ENCODE measurements at places on chromosomes 4 and X. TPM values are rescaled to one million over a fixed set of nuclear protein-coding genes. Genes with fewer than 3 reads are reported as not detected.

DNA sequence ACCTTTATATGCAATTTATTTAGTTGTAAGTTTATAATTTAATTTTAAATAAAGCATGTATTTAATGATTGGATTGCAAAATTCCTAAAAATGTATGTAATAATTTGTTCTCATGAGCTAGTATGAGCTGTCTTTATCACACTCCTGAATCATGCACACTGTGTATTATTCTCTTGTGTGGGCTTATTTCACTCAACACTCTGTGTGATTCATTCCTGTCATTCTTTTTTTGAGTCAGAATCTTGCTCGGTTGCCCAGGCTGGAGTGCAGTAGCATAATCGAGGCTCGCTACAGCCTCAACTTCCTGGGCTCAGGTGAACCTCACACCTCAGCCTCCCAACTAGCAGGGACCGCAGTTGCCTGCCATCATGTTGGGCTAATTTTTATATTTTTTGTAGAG lies 123.1 kb upstream of the SLC34A2 start:
- no peak overlapping the region for H3K4me3 ChIP-seq
- DNase-seq = no peak
- H3K36me3 ChIP-seq = no peaks in the 10 kb centered on the region
- no peak overlapping the region for H3K27ac ChIP-seq
- H3K27me3 ChIP-seq = no peaks in the 10 kb centered on the region

DNA sequence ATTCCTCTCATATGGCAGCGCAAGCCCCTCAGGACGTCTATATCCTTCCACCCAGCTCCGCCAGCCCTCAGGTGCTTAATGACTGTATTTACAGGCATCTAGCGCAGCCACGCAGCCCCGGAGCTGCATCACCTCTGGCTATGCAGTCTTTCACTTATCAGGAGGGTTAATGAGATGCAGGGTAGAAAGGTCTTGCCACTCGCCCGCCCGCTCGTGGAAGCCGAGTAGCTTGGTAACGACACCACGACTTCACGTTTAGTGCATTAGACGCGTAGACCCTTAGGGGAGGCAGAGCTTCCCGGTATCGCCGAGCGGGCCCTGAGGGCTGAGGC lies 1.5 kb upstream of the SLC16A2 start:
- no peaks in the 10 kb centered on the region for H3K36me3 ChIP-seq
- H3K27me3 ChIP-seq = peaks cover 15% of the 10 kb centered on the region
- peak overlapping the region; percentile 54 for H3K4me3 ChIP-seq
- peak; percentile 8 for DNase-seq

GLRB gene
- not detected for total RNA-seq

F8 gene
- 0.67 TPM for total RNA-seq

DNA sequence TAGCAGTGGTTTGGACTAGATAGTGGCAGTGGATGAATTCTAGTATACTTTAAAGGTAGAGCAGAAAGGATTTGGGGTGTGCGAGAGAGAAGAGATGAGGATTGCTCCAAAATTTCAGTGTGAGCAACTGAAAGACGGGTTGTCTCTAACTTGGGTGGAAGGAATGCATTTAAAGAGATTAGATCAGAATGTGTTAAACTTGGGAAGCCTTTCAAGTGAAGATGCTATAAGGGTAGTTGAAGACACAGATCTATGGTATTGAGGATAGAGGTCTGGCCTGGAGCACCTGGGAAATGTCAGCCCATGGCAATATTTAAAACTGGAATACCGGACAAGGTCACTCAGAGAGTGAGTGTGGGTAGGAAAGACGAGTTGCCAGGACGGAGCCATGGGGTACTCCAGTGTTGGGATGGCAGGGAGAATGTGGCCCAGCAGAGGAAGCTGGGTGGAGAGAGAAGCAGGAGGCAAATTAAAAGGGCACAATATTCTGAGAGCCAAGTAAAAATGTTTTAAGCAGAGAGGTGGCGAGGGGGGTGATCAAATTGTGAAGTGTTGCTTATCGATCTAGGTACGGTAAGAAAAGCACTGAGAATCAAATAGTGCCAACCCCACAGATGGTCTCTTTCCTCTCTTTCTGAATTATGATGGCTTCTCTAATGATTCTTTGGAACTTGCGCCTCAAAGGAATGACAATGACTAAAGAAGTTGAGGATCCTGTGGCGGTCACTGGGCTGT lies 50.5 kb downstream of the ENOPH1 start:
- no peaks in the 10 kb centered on the region for H3K4me1 ChIP-seq
- H3K36me3 ChIP-seq = no peaks in the 10 kb centered on the region
- H3K4me3 ChIP-seq = no peak overlapping the region
- H3K27ac ChIP-seq = no peak overlapping the region
- H3K27me3 ChIP-seq = no peaks in the 10 kb centered on the region

- no peaks in the 10 kb centered on the region for H3K4me1 ChIP-seq
- H3K27me3 ChIP-seq = no peaks in the 10 kb centered on the region
- no peak for DNase-seq
- no peak overlapping the region for H3K27ac ChIP-seq
- H3K36me3 ChIP-seq = no peaks in the 10 kb centered on the region
Measured at GRCh38 chr4:73311428-73311827, 52.8 kb upstream of the ANKRD17 start.

GRCh38 chr4:110994781-110995180 lies 371.9 kb upstream of the PITX2 start:
- no peaks in the 10 kb centered on the region for H3K27me3 ChIP-seq
- no peak overlapping the region for H3K4me3 ChIP-seq
- DNase-seq = no peak
- H3K27ac ChIP-seq = no peak overlapping the region
- H3K36me3 ChIP-seq = no peaks in the 10 kb centered on the region
- no peaks in the 10 kb centered on the region for H3K4me1 ChIP-seq

GRCh38 chr4:17157304-17157703 lies 258.9 kb upstream of the LDB2 start:
- H3K4me1 ChIP-seq = no peaks in the 10 kb centered on the region
- no peak for DNase-seq
- no peaks in the 10 kb centered on the region for H3K27me3 ChIP-seq
- H3K27ac ChIP-seq = no peak overlapping the region
- H3K4me3 ChIP-seq = no peak overlapping the region

DNA sequence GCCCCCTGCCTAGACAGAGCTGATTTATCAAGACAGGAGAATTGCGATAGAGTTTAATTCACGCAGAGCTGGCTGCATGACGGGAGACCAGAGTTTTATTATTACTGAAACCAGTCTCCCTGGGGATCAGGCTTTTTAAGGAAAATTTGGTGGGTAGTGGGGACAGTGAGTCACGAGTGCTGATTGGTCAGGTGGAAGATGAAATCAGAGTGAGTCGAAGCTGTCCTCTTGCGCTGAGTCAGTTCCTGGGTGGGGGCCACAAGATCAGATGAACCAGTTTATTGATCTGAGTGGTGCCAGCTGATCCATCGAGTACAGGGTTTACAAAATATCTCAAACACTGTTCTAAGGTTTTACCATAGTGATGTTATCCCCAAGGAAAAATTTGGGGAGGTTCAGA lies 36.6 kb downstream of the MYOZ2 start:
- no peaks in the 10 kb centered on the region for H3K36me3 ChIP-seq
- H3K4me3 ChIP-seq = no peak overlapping the region
- H3K4me1 ChIP-seq = no peaks in the 10 kb centered on the region
- no peak for DNase-seq
- H3K27me3 ChIP-seq = no peaks in the 10 kb centered on the region

GRCh38 chrX:73563738-73564068 lies 706 bp downstream of the CHIC1 start:
- H3K4me1 ChIP-seq = peaks cover 6% of the 10 kb centered on the region
- H3K27me3 ChIP-seq = no peaks in the 10 kb centered on the region

GRCh38 chrX:109720947-109721346 lies 12.1 kb downstream of the ACSL4 start:
- DNase-seq = peak; percentile 16
- no peak overlapping the region for H3K4me3 ChIP-seq
- no peaks in the 10 kb centered on the region for H3K4me1 ChIP-seq
- no peaks in the 10 kb centered on the region for H3K36me3 ChIP-seq
- no peaks in the 10 kb centered on the region for H3K27me3 ChIP-seq
- no peak overlapping the region for H3K27ac ChIP-seq

SORCS2 gene
- not detected for total RNA-seq

GRCh38 chr4:138766332-138766731 lies 249.2 kb upstream of the NOCT start:
- H3K4me3 ChIP-seq = no peak overlapping the region
- no peaks in the 10 kb centered on the region for H3K36me3 ChIP-seq
- no peaks in the 10 kb centered on the region for H3K27me3 ChIP-seq
- DNase-seq = no peak
- no peaks in the 10 kb centered on the region for H3K4me1 ChIP-seq

DNA sequence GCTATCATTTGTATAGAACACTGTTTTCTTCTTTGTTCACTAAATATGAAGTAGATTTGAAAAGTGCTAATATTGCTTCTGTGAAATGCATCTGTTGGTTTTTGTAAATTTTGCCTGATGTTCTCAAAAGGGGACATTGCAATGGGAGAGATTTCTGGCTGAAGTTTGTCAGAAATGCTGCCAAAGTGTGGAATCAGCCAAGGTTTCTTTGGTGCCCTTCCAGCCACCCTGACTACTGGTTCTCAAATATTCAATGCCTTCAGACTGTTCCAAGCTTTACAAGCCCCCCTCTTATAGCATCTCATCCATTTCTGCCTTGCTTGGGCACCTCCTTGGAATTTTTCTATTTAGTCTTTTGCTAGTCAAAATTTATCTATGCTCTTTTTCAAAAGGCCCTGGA lies 60.6 kb upstream of the TMLHE start:
- DNase-seq = no peak
- no peaks in the 10 kb centered on the region for H3K36me3 ChIP-seq
- no peaks in the 10 kb centered on the region for H3K27me3 ChIP-seq

Measured in CD4-positive, alpha-beta T cell (primary cell).